ENCODE measurements at places on chromosomes 1 and 21.

DNA sequence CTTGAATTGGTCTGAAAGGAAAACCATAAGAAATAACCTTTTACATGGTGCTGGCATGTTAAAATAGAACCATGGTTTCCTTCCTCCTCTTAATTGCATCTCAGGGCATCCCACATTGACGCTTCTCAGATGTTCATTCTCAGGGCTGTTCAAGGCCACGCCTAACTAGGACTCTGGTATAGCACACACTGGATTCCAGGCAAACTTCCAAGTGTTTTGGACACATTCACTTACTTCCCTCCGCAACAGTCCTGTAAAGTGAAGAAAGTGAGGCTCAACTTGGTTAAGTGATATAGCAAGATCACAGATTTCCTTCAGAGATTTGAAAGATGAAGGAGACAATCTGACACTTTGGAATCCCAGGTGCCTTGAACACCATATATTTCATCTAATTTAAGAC lies 244.8 kb downstream of the DUSP10 start:
- DNase-seq, result no peak

- DNase-seq, result no peak
These were observed 59.0 kb downstream of the ALPL start for GRCh38 chr1:21568006-21568746.

GRCh38 chr1:65512383-65512782 lies 91.9 kb downstream of the LEPR start:
- DNase-seq, result no peak

DNA sequence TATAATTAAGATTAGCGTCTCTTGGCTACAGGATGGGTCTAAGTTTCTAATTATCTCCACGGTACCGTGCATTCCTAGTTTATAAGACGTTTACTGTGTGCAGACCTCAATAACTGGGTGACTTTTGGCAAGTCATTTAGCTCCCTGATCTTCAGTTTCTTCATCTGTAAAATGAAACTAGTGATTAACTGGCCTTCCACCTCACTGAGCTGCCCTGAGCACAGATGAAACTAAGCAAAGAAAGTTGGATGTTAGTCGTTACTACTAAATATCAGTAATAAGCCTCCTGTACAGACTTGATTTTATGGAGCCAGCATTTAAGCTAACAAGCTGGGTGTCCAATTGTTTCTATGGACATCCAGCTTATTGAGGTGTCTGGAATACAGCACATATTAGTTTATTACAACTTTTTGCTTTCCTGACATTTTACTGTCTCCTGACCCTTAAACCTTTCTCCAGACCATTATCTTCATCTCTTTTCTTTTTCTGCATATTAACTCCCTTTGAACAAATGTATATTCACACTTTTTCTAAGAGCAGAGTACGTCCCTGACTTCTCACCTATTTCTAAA lies 1.1 kb downstream of the CR2 start:
- no peak for DNase-seq

DNA sequence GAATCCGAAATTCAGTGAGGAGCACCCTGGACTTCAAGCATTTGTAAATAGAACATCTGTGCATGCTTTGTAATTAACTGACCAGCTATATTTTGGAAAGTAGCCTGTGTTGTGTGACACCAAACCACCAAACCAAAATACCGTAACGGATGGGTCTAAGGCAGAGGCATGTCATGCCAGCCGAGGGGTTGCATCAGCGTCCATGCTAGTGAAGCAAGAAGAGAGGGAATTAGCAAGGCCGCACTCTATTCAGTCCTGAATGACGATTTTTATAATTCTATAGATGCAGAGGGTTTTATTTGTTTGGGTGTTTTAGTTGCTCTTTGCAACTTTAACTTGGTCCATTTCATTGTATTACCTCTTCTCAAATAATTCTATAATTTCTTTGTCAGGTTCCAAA lies 116.8 kb upstream of the SMYD2 start:
- DNase-seq, result no peak

- no peak for DNase-seq
These were observed 16.6 kb upstream of the RNF223 start for GRCh38 chr1:1090424-1091343.

DNA sequence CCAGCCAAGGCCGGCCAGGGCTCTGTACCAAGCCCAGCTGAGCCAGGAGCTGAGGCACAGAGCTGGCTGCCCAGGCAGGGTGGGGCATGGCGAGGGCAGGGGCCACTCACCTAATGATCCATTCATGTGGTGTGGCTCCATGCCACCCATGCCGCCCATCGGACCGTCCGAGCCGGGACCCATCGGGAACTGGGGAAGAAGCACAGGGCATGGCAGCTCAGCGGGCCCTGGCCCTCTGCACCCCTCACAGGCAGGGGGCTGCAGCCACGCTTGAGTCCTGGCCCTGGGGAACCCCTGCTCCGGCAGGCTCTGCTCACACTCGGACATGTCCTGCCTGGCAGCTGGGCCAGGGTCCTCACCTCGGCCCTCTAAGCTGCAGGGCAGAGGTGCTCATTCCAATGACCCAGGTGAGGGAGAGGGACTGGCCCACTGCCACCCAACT lies 28.7 kb downstream of the MRPL37 start:
- no peak for DNase-seq

DNA sequence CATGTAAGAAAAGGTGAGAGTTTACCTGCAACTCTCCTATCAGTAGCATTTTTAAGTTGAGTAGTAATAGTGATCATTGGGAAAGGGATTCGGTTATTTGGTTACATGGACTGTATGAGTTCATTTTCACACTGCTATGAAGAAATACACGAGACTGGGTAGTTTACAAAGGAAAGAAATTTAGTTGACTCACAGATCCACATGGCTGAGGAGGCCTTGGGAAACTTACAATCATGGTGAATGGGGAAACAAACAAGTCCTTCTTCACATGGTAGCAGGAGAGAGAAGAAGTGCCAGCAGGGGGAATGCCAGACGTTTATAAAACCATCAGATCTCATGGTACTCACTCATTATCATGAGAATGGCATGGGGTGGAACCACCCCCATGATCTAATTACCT lies 59.3 kb upstream of the FBXO28 start:
- no peak for DNase-seq

DNA sequence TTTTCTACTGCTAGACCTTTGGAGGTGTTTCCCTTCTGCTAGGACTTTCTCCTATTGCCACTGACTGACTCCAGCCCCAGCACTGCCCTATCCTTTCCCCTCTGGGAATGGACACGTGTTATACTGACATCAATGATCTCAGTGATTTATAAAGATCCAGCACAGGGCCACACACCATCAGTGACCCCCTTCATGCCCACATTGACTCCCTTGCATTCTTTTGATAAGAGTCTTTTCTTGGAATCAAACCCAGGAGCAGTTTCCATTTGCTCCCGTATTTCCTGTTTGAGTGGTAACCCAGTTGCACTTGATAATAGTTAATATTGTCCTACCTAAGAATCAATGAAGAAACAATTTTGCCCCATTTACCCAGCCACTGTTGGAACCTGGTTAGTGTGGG lies 501.0 kb upstream of the USP24 start:
- no peak for DNase-seq

DNA sequence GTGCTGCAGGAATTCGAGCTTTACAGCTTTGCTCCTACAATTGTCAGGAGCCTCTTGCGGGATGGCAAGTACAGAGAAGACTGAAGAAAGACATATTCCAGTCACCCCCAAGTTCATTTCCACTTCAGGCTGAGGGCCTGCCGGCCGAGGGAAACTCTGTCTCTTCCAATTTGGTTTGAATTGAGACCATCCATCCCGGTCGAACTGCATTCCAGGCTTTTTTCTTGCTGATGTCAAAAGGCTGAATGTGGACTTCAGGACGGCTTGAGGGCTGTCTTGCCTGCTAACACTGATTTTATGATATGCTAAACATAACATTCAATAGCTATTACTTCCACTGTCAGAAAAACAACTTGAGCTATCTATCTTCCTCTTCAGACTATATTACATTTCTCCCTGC lies 79.8 kb upstream of the PLXNA2 start:
- no peak for DNase-seq

- DNase-seq, result no peak
These were observed at the start of gene AGT for GRCh38 chr1:230713915-230714764. Gene AGT (minus strand): TSS chr1:230714122. CDS start chr1:230710823, 3,299 bp downstream.

- no peak for DNase-seq
These were observed 34.2 kb downstream of the OR6Y1 start for GRCh38 chr1:158520021-158520420.

- no peak for DNase-seq
These were observed 2135.4 kb downstream of the MRPL39 start for GRCh38 chr21:23471877-23472276.

- DNase-seq, result no peak
These were observed 691 bp upstream of the GBP5 start for GRCh38 chr1:89273324-89273778.

GRCh38 chr1:232036181-232036933 lies 409.8 kb downstream of the DISC1 start:
- no peak for DNase-seq

- no peak for DNase-seq
These were observed 70.5 kb upstream of the PGD start for GRCh38 chr1:10328180-10328963.

DNA sequence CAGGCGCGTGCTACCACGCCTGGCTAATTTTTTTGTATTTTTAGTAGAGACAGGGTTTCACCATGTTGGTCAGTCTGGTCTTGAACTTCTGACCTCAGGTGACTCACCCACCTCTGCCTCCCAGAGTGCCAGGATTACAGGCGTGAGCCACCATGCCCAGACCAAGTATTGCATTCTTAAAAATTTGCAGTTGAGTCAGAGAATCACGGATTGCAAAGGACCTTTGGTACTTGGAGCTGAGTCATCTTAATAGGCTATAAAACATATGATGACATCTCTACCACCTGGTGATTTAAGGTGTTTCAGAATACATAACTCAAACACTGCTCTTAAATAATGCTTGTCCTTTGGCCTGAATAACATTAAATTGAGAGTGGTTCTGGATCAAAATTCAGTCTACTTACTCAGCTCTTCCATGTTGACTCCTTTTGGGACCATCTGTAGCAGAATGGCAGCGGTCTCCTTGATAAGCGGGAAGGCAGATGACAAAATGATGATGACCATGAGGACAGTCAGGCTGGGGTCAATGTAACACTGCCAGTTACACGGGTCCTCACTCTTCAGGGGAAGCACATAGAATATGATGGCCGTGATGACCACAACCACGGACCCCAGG lies 10.4 kb downstream of the SLC30A10 start:
- no peak for DNase-seq

DNA sequence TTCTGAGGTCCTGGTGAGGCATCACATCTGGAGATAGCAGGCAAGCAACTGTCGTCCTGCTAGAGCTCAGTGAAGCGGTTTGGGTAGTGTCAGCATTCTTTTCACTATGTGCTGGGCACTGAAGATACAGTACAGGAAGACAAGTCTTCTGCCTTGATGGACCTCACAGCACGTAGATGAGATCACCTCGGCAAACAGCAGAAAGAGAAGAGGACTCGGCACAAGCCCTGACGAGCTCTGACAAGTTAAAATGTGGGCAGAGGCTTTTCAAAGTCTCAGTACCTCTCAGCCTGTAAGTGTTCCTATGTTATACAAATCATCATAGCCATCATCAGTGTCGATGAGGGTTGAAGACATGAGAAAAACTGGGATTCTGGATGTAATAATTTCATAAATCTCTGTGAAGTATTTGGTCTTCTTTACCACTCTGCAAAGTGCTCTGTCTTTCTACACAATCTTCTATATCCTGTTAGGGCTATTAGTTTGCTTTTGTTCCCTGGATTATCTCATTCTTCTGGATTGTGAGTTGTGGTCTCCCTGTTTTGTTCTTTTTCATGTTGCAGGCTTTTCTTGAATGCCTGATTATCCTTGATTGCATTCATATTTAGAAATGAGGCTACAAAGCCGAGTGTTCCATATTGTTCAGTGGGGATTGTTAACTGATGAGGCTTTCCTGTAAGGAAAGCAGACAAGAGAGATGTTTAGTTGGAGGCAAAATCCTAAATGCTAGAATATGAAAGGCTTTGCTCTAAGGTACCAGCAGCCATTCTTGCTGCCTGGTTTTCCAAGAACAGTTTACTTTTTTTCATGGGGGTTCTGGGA lies 24.2 kb downstream of the MAEL start:
- no peak for DNase-seq

GRCh38 chr1:100979631-100980030 lies 46.0 kb downstream of the DPH5 start:
- no peak for DNase-seq

GRCh38 chr21:35900539-35900938 lies 159.8 kb downstream of the SETD4 start:
- DNase-seq, result no peak

DNA sequence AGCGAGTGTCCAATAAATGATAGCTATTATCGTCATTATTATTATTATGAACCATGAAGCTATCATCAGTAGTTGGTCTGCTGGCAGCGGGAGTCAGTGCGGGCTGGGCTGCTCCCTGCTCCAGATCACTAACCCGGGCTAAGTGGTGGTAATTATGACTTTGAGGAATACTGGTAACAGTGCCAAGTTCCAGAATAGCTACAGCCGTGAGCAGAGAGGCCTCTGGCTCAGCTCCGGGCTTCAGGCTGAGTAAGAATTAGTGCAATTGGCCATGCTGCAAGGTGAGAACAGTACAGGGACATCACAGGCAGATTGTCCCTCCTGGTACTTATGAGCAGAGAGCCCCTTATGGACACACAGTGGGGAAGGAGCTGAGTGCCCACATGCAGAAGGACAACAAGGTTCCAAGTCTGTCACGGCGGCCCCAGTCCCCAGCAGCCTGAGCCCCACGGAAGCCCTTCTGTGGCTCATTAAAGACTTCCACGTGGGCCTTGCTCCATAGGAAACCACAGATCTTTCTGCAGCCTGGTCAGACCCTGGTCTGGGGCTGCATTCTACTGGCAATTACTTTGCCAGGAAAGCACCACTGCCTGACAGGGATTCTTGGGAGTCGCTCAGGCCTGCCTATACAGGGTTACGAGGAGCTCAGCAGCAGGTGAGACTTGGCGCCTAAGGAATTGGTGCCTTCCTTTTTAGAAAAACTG lies 235.1 kb downstream of the RRAGC start:
- DNase-seq, result no peak

DNA sequence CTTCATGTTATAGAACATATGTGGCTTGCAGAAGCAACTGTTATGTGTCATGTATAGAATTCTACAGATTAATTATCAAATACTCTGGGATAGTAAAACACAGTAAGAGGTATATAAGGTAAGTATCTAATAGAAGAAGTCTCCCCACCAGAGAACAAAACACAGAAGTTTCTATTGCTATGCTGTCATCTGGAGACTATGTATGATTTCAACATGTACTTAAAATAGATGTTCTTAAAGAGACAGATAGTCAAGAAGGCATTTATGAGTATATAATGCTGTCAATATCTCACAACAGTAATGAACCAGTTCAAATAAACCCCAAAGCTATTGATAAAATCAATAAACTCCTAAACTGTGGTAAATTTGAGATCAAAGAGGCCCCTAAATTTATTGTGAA lies 8.1 kb upstream of the ADCY10 start:
- DNase-seq, result no peak

- no peak for DNase-seq
These were observed 23.0 kb downstream of the LRRC8B start for GRCh38 chr1:89547563-89548116.

- no peak for DNase-seq
These were observed 26.2 kb upstream of the A3GALT2 start for GRCh38 chr1:33346927-33347649.

GRCh38 chr1:183416850-183417771 lies 1.1 kb downstream of the NMNAT2 start:
- DNase-seq, result peak; percentile 4
